ENCODE measurements at places on chromosomes 2 and 18. TPM values are rescaled to one million over a fixed set of nuclear protein-coding genes. Genes with fewer than 3 reads are reported as not detected.

PROKR1 gene
- total RNA-seq, result not detected

EFEMP1 gene
- total RNA-seq, result not detected

TNFRSF11A gene
- 16.4 TPM for total RNA-seq

RETREG2 gene
- total RNA-seq, result 54.1 TPM

SLC11A1 gene
- 0.19 TPM for total RNA-seq

DNA sequence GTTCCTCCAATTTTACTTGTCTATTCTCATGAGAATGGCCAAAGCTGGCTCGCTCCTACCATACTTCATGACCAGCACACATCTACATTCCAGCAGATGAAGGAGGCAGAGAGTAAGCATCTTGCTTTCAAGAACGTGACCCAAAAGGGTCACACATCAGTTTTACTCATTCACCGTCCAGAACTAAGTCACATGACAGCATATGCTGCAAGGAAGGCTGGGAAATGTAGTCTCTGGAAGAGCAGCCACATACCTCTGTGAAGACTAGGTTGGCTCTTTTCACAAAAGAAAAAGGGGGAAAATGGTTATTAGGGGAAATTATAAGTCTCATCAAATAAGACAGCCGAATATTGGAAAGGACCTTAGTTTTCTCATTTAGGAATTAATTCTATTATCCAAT, 835.3 kb downstream of the EPHA4 start:
- H3K27ac ChIP-seq, result no peak overlapping the region
- DNase-seq, result no peak
- no peaks in the 10 kb centered on the region for H3K4me1 ChIP-seq
- no peaks in the 10 kb centered on the region for H3K27me3 ChIP-seq
- H3K36me3 ChIP-seq, result no peaks in the 10 kb centered on the region
- H3K4me3 ChIP-seq, result no peak overlapping the region

GRCh38 chr2:68237404-68237803, 14.9 kb downstream of the PPP3R1 start:
- no peak overlapping the region for H3K4me3 ChIP-seq
- no peak for DNase-seq
- no peak overlapping the region for H3K27ac ChIP-seq
- H3K27me3 ChIP-seq, result no peaks in the 10 kb centered on the region
- peaks cover 11% of the 10 kb centered on the region for H3K36me3 ChIP-seq
- peaks cover 45% of the 10 kb centered on the region for H3K4me1 ChIP-seq

GRCh38 chr2:188204824-188205223, 86.8 kb upstream of the GULP1 start:
- H3K27ac ChIP-seq, result no peak overlapping the region
- H3K36me3 ChIP-seq, result no peaks in the 10 kb centered on the region
- H3K4me1 ChIP-seq, result no peaks in the 10 kb centered on the region

DNA sequence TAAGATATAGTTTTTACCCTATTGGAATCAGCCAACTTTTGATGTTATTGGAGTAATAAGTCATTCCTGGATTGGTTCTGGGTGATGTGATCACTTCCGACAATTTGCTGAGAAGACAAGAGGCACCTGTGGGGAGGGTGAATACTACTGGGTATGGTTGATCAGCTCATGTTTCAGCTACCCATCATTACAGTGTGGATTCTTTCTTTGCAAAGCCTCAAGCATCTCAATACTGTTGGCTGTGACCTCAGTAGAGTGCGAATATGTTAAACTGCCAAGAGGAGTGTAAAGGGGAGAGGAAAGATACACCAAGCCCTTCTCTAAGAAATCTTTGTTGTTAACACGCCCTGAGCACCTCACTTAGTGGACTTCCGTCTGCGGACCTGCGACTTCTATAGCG, 317.7 kb downstream of the TDRD15 start:
- no peak overlapping the region for H3K27ac ChIP-seq
- no peaks in the 10 kb centered on the region for H3K36me3 ChIP-seq
- no peak for DNase-seq
- no peaks in the 10 kb centered on the region for H3K27me3 ChIP-seq
- no peaks in the 10 kb centered on the region for H3K4me1 ChIP-seq

- H3K4me3 ChIP-seq, result no peak overlapping the region
- no peaks in the 10 kb centered on the region for H3K4me1 ChIP-seq
- no peak overlapping the region for H3K27ac ChIP-seq
- no peaks in the 10 kb centered on the region for H3K36me3 ChIP-seq
- H3K27me3 ChIP-seq, result no peaks in the 10 kb centered on the region
- DNase-seq, result no peak
Measured at GRCh38 chr2:118978064-118978463, 36.1 kb downstream of the MARCO start.

- peaks cover 36% of the 10 kb centered on the region for H3K27me3 ChIP-seq
- no peak overlapping the region for H3K4me3 ChIP-seq
- H3K4me1 ChIP-seq, result no peaks in the 10 kb centered on the region
- no peak for DNase-seq
- H3K27ac ChIP-seq, result no peak overlapping the region
Measured at GRCh38 chr2:149087751-149088150, 49.3 kb downstream of the LYPD6B start.

- peaks cover 57% of the 10 kb centered on the region for H3K27me3 ChIP-seq
- no peak overlapping the region for H3K27ac ChIP-seq
- H3K4me1 ChIP-seq, result peaks cover 3% of the 10 kb centered on the region
- H3K36me3 ChIP-seq, result no peaks in the 10 kb centered on the region
- no peak for DNase-seq
Measured at GRCh38 chr2:66441581-66442320, 6.8 kb downstream of the MEIS1 start.

- H3K27me3 ChIP-seq, result no peaks in the 10 kb centered on the region
- H3K4me1 ChIP-seq, result peaks cover 8% of the 10 kb centered on the region
- H3K27ac ChIP-seq, result no peak overlapping the region
- DNase-seq, result no peak
- no peak overlapping the region for H3K4me3 ChIP-seq
- H3K36me3 ChIP-seq, result no peaks in the 10 kb centered on the region
Measured at GRCh38 chr2:72562451-72563153, 263.2 kb downstream of the EXOC6B start.

DNA sequence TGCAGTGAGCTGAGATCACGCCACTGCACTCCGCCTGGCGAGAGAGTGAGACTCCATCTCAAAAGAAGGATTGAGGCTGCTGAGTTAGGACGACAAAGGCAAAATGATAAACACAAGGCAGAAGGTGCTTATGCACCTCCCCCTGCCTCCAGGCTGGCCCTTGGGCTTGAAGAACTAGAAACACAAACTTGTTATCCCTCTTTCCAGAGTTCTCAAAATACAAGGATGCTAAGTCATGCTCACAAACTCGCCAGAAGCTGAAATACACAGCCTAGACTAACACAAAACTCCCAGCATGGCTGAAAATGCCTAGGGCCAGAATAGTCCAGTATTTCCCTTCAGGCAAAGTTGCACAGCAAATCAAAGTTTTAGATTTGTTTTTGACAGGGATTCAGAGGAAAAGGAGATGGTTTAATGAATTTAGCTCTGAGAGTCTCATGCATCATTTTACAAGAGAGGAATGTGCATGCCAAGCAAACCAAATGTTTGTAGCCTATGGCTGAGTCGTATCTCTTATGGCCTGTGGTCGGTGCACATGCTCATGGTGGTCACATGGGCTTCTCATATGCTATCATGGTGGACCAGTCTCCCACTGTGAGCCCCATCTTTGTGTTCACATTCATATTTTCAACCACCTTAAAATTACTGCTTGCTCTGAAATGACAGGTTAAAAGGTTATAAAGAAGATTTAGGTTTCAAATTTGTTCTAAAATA, 16.2 kb upstream of the MREG start:
- no peaks in the 10 kb centered on the region for H3K27me3 ChIP-seq
- no peak overlapping the region for H3K4me3 ChIP-seq
- no peak for DNase-seq
- H3K36me3 ChIP-seq, result peaks cover 18% of the 10 kb centered on the region
- H3K4me1 ChIP-seq, result peaks cover 36% of the 10 kb centered on the region

- H3K27ac ChIP-seq, result peak overlapping the region; percentile 95
- no peaks in the 10 kb centered on the region for H3K27me3 ChIP-seq
- peaks cover 49% of the 10 kb centered on the region for H3K4me1 ChIP-seq
- H3K36me3 ChIP-seq, result peaks cover 29% of the 10 kb centered on the region
- peak overlapping the region; percentile 98 for H3K4me3 ChIP-seq
Measured at GRCh38 chr18:3246635-3247239, 864 bp upstream of the MYL12A start.

DNA sequence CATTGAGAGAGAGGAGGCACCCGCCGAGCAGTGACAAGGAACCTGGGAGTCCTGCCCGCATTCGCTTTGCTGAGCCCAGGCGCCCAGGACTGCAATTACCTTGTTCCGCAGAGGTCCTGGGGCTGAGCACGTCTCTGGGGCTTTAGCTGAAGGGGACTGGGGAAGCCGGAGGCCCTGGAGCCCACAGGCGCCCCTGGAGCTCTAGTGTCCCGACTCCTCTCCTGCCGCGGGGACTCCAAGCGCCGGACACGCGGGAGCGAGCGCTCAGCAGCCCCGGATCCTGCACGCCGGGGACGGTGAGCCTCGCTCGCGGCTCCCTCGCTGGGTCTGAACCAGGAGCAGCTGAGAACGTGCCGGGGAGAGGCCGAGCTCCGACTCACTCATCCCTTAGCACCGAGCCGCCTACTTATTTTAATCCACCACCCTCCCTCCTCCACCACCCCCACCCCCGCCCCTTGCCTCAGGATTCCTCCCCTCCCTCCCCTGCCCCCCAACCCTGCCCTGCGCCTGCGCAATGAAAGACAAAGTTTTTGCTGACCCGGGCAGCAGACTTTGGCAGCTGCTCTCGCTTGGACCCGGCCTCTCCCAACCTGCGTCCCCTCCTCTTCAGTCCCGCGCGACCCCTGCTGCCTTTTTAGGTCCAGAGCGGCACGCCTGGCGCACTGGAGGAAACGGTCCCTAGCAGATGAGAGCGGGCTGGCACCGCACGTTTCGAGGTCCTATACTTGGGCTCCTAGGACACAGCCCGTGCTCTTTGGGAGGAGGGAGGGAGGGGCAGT, at the start of gene OSR1:
OSR1 (minus strand) TSS at position 382 of the 779 bp plus-strand sequence. CDS start 4,818 bp downstream, outside the sequence.
- peak; percentile 73 for DNase-seq
- peaks cover 4% of the 10 kb centered on the region for H3K36me3 ChIP-seq
- H3K27ac ChIP-seq, result peak within 1 kb of the TSS; percentile 41
- peaks cover 32% of the 10 kb centered on the region for H3K4me1 ChIP-seq

- no peak within 1 kb of the TSS for H3K27ac ChIP-seq
- H3K27me3 ChIP-seq, result peaks cover under 1% of the 10 kb centered on the region
- no peak within 1 kb of the TSS for H3K4me3 ChIP-seq
- DNase-seq, result no peak
Measured at GRCh38 chr2:85668009-85668856, at the start of gene SFTPB. Gene SFTPB, minus strand, starts transcription at chr2:85668199. Its CDS starts 16 bp downstream, at chr2:85668183.

- H3K27ac ChIP-seq, result no peak overlapping the region
- no peaks in the 10 kb centered on the region for H3K36me3 ChIP-seq
- DNase-seq, result no peak
- peak overlapping the region; percentile 70 for H3K4me3 ChIP-seq
- H3K27me3 ChIP-seq, result peaks cover 71% of the 10 kb centered on the region
Measured at GRCh38 chr2:120737340-120738101, 1.9 kb downstream of the GLI2 start.

DNA sequence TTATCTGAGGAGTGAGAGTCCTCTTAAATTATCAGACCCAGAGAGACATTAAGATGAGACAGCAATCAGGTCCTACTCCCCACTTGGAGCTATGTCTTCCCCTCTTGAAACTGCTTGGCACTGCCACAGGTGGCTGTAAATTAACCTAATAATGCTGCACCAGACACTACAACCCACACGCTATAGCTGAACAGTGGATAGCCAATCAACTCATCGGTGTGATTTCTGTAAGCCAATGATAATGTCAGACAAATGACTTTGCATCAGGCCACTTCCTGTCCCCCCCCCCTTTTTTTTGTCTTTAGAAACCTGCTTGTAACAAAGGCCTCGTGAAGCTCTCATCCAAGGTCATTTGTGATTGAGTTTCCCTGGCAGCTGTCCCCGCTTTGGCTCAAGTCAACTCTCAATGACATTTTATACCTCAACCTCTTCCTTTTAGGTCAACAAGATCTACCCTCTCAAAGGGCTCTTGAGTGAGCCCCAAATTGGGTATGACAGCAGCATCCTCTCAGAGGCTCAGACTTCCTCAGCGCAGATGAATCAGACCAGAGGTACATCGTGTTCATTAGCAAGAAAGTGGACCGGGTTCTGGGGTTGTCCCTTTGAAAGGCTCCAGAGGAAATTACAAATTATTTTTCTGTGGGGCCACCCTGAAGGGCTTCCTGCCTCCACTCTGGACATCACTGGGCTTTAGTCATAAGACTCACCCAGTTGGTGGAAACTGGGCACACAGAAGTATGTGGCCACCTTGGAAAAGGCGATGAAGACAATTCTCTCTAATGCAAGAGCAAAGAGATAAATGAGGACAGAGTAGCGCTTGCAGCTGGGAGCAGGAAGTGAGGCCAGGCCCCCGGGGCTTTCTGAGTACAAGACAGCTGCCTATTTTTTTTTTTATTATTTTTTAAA, 73.6 kb downstream of the COPS8 start:
- peaks cover 23% of the 10 kb centered on the region for H3K4me1 ChIP-seq
- H3K4me3 ChIP-seq, result no peak overlapping the region
- peak; percentile 34 for DNase-seq
- H3K36me3 ChIP-seq, result no peaks in the 10 kb centered on the region

GRCh38 chr2:11234309-11234708, 79.0 kb downstream of the SLC66A3 start:
- peaks cover 6% of the 10 kb centered on the region for H3K4me1 ChIP-seq
- peaks cover 3% of the 10 kb centered on the region for H3K36me3 ChIP-seq
- DNase-seq, result no peak
- H3K27ac ChIP-seq, result no peak overlapping the region
- no peaks in the 10 kb centered on the region for H3K27me3 ChIP-seq
- no peak overlapping the region for H3K4me3 ChIP-seq

DNA sequence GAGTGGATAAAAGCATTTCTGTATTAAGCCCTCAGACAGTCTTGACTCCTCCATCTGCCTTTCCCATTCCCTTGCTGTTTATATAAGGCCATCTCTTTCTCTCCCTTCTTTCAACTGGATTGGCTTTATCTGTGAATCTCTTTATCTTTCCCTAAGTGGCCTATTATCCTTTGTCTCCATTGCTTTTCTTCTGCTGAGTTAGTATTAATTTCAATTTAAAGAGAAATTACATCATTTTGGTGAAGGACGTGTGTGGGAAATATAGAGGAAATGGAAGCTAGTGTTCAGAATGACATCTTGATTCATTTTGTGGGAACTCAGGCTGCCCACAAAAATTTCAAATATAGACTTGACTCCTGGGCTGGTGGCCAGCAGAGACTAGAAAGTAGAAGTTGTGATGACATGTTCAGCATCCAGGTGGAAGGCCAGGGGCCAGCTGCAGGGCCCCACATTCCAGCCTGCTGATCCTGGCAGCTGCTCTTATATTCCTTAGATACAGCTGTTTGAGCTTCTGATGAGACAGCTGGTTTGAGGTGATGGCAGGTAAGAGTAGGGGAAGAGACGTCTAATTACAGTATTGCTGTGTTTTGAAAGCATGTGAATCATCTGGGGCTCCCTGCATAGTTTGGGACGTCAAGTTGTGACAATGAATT, 52.3 kb downstream of the DIS3L2 start:
- no peak overlapping the region for H3K27ac ChIP-seq
- no peak overlapping the region for H3K4me3 ChIP-seq
- no peaks in the 10 kb centered on the region for H3K27me3 ChIP-seq

DNA sequence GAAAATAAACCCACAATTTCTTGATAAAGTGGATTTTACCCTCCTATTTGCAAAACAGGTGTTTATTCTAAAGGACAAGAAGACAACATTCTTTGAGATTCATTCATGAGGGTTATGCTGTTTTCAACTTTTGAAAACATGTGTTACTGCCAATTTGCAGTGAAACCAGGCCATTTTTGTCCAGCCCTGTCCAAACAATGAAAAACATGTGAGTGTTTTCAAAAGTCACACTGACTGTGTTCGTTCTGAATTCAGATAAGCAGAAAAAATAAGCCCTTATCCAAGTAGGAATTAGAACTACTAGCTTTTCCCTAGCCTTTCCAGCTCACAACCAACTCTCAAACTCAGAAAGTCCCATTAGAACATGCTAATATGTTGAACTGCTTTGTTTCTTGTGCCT, 148.1 kb upstream of the PID1 start:
- no peak for DNase-seq
- H3K27me3 ChIP-seq, result no peaks in the 10 kb centered on the region
- no peaks in the 10 kb centered on the region for H3K4me1 ChIP-seq
- no peaks in the 10 kb centered on the region for H3K36me3 ChIP-seq
- H3K27ac ChIP-seq, result no peak overlapping the region

Data from activated CD4-positive, alpha-beta T cell treated with anti-CD3 and anti-CD28 coated beads, Interleukin-2, amount 10 ng/mL, durations not matched to agents 24 days and 14 days (primary cell).